Tibial nerve (tissue), 4 donors: ENCODE measurements at places on chromosomes 1 and 21. TPM values are rescaled to one million over a fixed set of nuclear protein-coding genes. Genes with fewer than 3 reads are reported as not detected.

GRCh38 chr1:47209725-47210325 is 20.0 kb upstream of the PDZK1IP1 start:
- H3K4me3 ChIP-seq, result no peak overlapping the region
- DNase-seq, result no peak

- no peaks in the 10 kb centered on the region for H3K36me3 ChIP-seq
- no peak for DNase-seq
- H3K27ac ChIP-seq, result no peak overlapping the region
- H3K27me3 ChIP-seq, result no peaks in the 10 kb centered on the region
These were observed 4.5 kb upstream of the CD101 start for GRCh38 chr1:116997066-116997465.

TMEM53 gene
- 10.2 TPM for total RNA-seq

GRCh38 chr21:41768437-41769042 is 1.7 kb upstream of the RIPK4 start:
- no peaks in the 10 kb centered on the region for H3K36me3 ChIP-seq
- DNase-seq, result no peak
- no peak overlapping the region for H3K4me3 ChIP-seq
